Pancreas (tissue), 10 donors: ENCODE measurements at places on chromosomes 16 and 17. TPM values are rescaled to one million over a fixed set of nuclear protein-coding genes. Genes with fewer than 3 reads are reported as not detected.
A peak's percentile ranks its signal among the peaks of the same experiment; 100 is the strongest.

- no peak overlapping the region for H3K4me3 ChIP-seq
- H3K36me3 ChIP-seq: no peaks in the 10 kb centered on the region
- DNase-seq: no peak
- no peaks in the 10 kb centered on the region for H3K27me3 ChIP-seq
- peaks cover 7% of the 10 kb centered on the region for H3K4me1 ChIP-seq
- H3K27ac ChIP-seq: no peak overlapping the region
Observed at GRCh38 chr16:75341564-75342307, 90.3 kb upstream of the BCAR1 start.

- peak overlapping the region; percentile 30 for H3K27ac ChIP-seq
- no peak for DNase-seq
- H3K27me3 ChIP-seq: no peaks in the 10 kb centered on the region
- no peak overlapping the region for H3K4me3 ChIP-seq
Observed at GRCh38 chr16:69404275-69404805, 18.5 kb upstream of the TERF2 start.

DNA sequence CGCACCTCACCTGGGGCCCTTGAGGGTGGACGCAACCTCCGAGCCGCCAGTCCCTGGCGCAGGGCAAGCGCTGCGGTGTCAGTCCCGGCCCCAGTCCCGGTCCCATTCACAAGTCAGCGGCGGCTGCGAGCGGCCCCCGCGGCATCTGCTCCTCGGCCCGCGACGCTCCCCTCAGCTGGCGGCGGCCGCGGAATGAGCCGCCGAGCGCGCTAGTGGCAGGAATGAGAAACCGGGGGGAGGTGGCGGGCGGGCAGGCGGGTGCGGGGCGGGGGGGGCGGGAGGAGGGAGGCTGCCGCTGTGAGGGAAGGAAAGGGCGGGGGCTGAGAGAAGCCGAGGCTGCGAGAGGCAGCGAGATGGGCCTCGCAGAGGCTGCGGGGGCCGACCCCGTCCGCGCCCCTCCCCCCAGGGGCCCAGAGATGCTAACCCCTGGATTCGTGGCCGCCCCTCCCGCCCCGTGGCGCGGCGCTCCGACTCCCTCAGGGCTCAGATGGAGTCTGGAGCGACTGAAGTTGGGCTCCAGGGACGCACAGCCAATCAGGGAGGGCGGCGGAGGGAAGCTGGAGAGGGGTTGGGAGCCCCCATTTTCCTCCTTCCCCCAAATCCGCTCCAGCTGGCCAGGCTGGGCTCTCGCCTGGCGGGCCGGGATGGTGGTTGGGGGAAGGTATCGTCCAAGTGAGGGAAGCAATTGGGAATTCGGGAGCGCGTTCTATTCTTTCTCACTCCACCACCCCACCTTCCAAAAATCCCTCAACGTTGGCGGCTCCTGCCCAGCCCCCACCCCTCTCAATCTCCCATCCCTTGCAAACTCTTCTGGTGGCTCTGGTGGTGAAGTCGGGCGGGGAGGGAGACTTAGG is at the start of gene CDH11:
Gene CDH11, minus strand, starts transcription at position 194 of the 854 bp plus-strand sequence. CDS start 117,194 bp downstream, outside the sequence.
- H3K36me3 ChIP-seq: no peaks in the 10 kb centered on the region
- H3K4me3 ChIP-seq: peak within 1 kb of the TSS; percentile 25
- no peaks in the 10 kb centered on the region for H3K4me1 ChIP-seq
- H3K27ac ChIP-seq: no peak within 1 kb of the TSS
- peak; percentile 58 for DNase-seq
- H3K27me3 ChIP-seq: no peaks in the 10 kb centered on the region

- H3K4me3 ChIP-seq: no peak overlapping the region
- H3K27ac ChIP-seq: no peak overlapping the region
- no peak for DNase-seq
Observed at GRCh38 chr16:56824331-56824730, 40.7 kb upstream of the SLC12A3 start.

Gene ABCC12
- total RNA-seq: not detected

DNA sequence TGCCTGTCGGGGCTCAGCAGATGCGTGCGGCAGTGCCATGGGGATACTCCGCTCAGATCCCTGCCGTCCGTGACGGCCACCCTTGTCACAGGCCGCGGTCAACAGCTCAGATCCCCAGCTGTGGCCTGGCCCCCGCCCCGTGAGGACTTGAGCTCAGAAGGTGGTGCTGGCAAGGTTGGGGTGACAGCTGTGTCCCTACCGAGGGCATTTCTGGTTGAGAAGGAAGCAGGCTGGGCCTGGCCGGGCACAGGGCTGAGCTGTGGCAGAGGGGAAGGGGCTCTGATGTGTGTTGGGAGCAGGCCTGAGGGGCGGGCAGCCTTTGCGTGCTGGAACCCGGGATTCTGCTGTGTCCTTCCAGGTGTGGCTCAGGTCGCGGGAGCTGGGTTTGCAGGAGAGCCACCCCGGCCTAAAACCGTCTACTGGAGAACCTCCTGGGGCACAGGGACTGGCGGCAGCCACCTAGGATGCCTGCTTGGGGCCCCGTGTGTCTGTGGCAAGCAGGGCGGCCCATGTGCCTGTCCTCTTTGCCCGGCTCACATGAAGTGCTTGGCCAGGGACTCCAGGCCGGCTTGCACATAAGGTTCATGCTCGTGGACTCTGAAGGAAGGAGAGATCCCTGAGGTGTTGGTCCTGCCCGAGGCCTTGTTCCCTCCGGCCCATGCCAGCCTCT is 5.1 kb downstream of the UBE2I start:
- H3K4me3 ChIP-seq: no peak overlapping the region
- H3K27ac ChIP-seq: no peak overlapping the region
- H3K27me3 ChIP-seq: no peaks in the 10 kb centered on the region
- peaks cover 15% of the 10 kb centered on the region for H3K4me1 ChIP-seq

DNA sequence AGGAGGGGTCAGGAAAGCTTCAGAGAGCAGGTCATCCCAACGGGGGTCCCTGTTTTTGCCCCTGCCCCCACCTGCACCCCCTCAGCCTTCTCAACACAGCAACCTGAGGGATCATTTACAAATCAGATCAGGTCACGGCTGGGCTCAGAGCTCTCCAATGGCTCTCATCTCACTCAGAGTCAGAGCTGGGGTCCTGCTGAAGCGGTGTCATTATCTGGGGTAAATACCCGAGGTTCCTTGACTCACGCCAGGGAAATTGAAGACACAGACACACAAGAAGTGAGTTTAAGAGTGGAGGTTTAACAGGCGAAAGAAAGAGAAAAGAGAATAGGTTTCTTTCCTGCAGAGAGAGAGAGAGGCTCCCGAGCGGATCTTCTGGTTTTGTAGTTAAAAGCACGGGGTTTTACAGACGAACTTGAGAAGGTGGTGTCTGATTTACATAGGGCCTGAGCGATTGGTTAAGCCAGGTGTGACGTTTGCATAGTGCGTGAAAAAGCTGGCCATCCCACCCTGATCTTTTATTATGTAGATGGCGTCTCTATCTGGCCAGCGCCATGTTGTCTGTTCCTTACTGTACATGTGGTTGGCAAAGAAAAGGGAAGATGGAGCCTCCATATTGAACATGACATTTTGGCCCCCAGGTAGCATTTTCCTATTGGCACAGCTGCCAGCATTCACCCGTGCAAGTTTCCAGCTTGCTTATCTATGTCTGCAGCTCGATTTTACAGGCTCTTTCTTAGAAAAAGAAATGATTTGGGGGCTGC is 51.4 kb downstream of the WSB1 start:
- no peak overlapping the region for H3K4me3 ChIP-seq
- no peaks in the 10 kb centered on the region for H3K27me3 ChIP-seq
- no peaks in the 10 kb centered on the region for H3K36me3 ChIP-seq
- peak overlapping the region; percentile 38 for H3K27ac ChIP-seq
- no peak for DNase-seq

GRCh38 chr16:14354561-14355351 is 275.3 kb downstream of the PARN start:
- H3K27me3 ChIP-seq: no peaks in the 10 kb centered on the region
- no peak for DNase-seq
- no peaks in the 10 kb centered on the region for H3K4me1 ChIP-seq
- H3K4me3 ChIP-seq: no peak overlapping the region
- no peak overlapping the region for H3K27ac ChIP-seq

GRCh38 chr17:50425682-50426471 is at the start of gene ACSF2:
Gene ACSF2, plus strand, starts transcription at chr17:50426218. Its CDS starts 44 bp downstream, at chr17:50426262.
- DNase-seq: peak; percentile 85
- H3K4me3 ChIP-seq: peak within 1 kb of the TSS; percentile 65
- peaks cover 34% of the 10 kb centered on the region for H3K4me1 ChIP-seq
- peak within 1 kb of the TSS; percentile 39 for H3K27ac ChIP-seq

GRCh38 chr17:40151414-40151963 is 11.2 kb downstream of the CASC3 start:
- H3K36me3 ChIP-seq: no peaks in the 10 kb centered on the region
- DNase-seq: no peak
- H3K4me1 ChIP-seq: no peaks in the 10 kb centered on the region
- no peak overlapping the region for H3K27ac ChIP-seq
- H3K27me3 ChIP-seq: no peaks in the 10 kb centered on the region

- H3K27ac ChIP-seq: no peak overlapping the region
- H3K4me3 ChIP-seq: no peak overlapping the region
- H3K36me3 ChIP-seq: no peaks in the 10 kb centered on the region
- no peaks in the 10 kb centered on the region for H3K27me3 ChIP-seq
- H3K4me1 ChIP-seq: peaks cover 5% of the 10 kb centered on the region
Observed at GRCh38 chr16:14193316-14193871, 122.3 kb downstream of the MRTFB start.

GRCh38 chr17:82296511-82297279 is 20.7 kb downstream of the CD7 start:
- H3K36me3 ChIP-seq: no peaks in the 10 kb centered on the region
- H3K4me3 ChIP-seq: no peak overlapping the region
- no peaks in the 10 kb centered on the region for H3K27me3 ChIP-seq
- peaks cover 14% of the 10 kb centered on the region for H3K4me1 ChIP-seq
- no peak for DNase-seq

DNA sequence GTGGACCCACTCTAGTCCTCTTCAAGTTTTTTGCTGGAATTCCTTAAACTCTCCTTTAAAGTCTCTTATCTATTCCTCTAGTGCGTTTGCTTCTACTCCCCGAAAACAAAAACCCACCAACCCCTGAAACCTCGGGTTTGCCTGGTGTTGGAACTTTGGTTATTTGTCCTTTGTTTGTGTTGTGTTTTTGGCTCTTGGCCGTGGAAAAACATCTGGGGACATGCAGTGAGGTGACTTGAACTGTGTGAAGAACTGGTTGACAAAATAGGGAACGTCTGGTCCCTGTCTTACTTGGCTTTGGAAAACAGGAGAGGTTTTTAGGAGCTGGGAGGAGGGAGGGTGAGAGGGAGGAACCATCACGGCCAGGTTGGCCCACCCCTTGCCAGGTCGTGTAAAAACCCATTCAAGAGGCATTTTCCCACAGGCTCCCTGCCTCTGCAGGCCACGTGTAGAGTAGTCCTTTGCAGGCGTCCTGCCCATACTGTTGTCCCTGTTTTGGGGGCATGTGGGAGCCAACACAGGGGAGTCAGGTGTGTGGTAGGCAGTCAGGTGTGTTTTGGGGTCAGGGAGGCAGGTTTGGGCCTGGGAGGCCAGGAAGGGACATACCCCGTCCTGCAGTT is 169.3 kb downstream of the RAB11FIP4 start:
- DNase-seq: no peak
- H3K36me3 ChIP-seq: no peaks in the 10 kb centered on the region
- peak overlapping the region; percentile 76 for H3K27ac ChIP-seq
- H3K4me1 ChIP-seq: peaks cover 25% of the 10 kb centered on the region

Gene TP53TG3
- total RNA-seq: not detected

Gene IRF8
- 10.4 TPM for total RNA-seq

- H3K4me1 ChIP-seq: no peaks in the 10 kb centered on the region
- no peak overlapping the region for H3K4me3 ChIP-seq
- no peak overlapping the region for H3K27ac ChIP-seq
- no peaks in the 10 kb centered on the region for H3K27me3 ChIP-seq
- no peak for DNase-seq
Observed at GRCh38 chr17:72853440-72854415, 238.8 kb downstream of the SLC39A11 start.

GRCh38 chr16:5319799-5320198 is 222.2 kb upstream of the EEF2KMT start:
- no peaks in the 10 kb centered on the region for H3K4me1 ChIP-seq
- H3K27me3 ChIP-seq: no peaks in the 10 kb centered on the region
- H3K27ac ChIP-seq: no peak overlapping the region
- H3K36me3 ChIP-seq: no peaks in the 10 kb centered on the region

DNA sequence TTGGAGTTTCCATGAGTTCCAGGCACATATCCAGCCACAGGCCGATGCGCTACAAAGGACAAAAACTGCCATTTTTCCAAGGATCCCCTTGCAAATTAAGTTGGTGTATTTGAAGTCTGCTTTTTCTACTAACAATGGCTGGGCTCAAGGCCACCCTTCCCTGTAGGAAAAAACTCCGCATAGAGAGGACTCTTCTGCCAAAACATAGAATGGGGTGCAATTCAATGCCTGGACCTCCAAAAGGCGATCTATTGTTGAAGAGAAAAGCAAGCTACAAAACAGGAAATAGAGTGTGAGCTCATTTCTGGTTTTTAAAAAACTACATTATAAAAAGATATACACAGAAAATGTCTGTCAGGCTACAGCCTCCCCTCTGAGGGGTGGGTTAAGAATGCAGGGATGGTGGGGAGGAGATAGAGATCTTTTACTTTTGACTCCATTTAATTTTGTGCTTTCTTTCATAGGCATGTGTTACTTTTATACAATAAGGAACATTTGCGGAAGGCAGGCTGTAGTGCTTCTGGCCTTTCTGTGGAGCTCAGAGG is 22.9 kb upstream of the PRSS54 start:
- H3K27ac ChIP-seq: no peak overlapping the region
- no peaks in the 10 kb centered on the region for H3K36me3 ChIP-seq
- H3K27me3 ChIP-seq: no peaks in the 10 kb centered on the region
- H3K4me3 ChIP-seq: no peak overlapping the region
- no peaks in the 10 kb centered on the region for H3K4me1 ChIP-seq

GRCh38 chr16:84379008-84379708 is 10.8 kb downstream of the ATP2C2 start:
- H3K27ac ChIP-seq: no peak overlapping the region
- DNase-seq: peak; percentile 16
- no peak overlapping the region for H3K4me3 ChIP-seq
- no peaks in the 10 kb centered on the region for H3K27me3 ChIP-seq
- no peaks in the 10 kb centered on the region for H3K4me1 ChIP-seq

Gene ZNF768
- 11.7 TPM for total RNA-seq

DNA sequence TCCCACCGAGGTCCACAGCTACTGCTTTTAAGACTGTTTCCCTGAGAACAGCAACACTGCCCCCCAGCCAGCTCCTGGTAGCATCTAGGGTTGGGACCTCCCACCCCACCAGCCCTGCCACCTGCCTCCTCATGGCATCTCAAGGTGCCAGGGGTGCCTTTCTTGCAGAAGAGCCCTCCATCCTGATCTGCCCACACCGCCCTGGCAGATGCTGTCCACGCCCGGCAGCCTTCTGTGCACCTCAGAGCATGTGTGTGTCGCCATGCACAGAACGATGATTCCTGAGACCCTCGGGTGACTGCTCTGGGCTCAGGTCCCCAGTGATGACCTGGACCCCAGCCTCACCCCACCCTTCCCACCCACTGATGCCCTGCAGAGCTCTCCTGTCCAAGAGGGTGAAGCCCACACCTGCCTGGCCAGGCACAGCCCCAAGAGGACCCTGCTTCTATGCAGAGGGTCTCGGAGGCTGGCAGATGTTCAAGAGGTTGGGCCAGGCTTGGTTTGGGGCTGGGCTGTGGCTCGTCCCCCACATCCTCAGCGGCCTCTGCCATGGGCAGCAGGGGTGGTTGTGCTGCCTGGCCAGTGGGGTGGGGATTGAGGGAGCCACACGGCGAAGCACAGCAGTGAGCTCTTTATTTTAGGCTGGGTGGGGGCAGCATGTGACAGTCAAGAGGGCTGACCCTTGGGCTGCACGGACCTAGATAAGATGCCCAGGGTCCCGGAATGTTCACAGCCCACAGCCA is 5.2 kb upstream of the SPATA2L start:
- H3K36me3 ChIP-seq: no peaks in the 10 kb centered on the region
- H3K27me3 ChIP-seq: no peaks in the 10 kb centered on the region
- no peak overlapping the region for H3K4me3 ChIP-seq
- no peak overlapping the region for H3K27ac ChIP-seq
- H3K4me1 ChIP-seq: no peaks in the 10 kb centered on the region

Gene DDX19B
- 13.1 TPM for total RNA-seq
